Stimulated activated CD8-positive, alpha-beta memory T cell treated with anti-CD3 and anti-CD28 coated beads, Interleukin-15, amount 100 ng/mL, for 4 hours (primary cell): ENCODE measurements at places on chromosomes 11 and 22.

DNA sequence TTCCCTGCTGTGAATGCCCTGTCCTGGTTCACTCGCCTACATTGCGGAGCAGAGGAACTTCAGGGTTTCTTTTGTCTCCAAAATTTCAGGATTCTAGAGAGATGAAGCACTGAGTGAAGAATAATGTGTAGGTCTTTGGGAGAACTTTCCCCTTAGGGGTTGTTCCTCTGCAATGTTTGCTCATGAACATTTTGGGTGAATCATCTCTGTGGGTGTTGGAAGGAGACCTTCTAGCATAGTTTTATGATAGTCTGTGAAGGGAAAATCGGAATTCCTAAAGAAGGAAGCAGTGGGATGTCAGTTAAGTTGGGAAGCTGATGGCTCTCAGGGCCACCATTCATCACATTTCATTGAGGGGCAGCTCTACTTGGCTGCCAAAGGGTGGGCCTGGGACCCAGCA is 64.8 kb downstream of the MIAT start:
- no peak for DNase-seq

- DNase-seq = no peak
These were observed 37.4 kb downstream of the DUSP8 start for GRCh38 chr11:1534682-1535081.

DNA sequence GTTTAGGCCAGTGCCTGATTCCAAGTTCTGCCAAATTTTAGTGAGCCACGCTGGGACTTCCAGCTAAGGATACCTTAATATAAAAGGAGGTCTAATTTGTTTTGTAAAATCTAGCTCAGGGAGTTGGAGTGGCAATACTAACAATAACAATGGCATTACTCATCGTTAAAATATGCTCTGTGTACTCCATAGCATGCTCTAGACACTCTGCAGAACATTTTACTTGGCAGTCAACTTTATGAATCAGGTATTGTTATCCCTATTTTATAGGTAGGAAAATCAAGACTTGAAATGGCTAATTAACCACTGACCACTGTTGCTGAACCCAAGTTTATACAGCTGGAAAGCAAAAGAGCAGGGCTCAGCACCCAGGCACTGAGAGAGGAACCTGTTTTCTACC is 485.0 kb upstream of the KIRREL3 start:
- no peak for DNase-seq

GRCh38 chr11:117130879-117131278 is 13.2 kb upstream of the PAFAH1B2 start:
- no peak for DNase-seq

- DNase-seq = no peak
These were observed 14.8 kb upstream of the RAC2 start for GRCh38 chr22:37258753-37259401.

DNA sequence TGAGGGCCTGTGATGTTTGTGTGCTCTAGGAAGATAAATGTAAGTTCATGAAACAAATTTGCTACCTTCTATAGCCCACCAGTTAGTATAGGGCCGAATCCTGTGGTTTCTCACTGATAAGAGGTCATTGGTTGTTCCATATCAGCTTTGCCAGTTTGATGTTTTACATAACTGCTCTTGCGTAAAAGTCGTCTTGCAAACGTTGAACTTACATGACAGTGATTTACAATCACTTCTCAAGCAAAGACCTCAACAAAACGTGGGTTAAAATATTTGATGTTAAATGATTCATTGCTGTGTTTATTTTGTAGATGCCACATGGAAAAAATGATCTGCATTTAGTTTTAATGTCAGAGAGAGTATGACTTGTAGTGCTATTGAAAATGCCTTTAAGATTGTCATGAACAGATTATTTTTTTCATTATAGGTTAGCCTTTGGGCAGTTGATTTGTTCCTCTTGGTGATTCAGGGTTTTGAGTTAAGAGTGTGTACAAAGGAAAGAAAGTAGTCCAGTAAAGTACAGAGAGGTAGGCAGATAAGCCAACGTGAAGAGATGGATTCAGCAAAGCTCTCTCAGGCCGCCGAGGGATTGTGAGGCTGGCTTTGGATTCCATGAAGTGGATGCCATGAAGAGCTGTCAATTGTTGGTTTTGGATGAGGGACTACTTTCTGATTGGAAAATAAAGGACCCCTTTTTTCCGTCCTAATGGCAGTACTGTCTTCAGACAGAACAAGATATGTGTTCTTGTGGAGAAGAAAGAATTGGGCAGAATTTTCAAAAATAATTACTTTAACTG is 2.6 kb downstream of the EWSR1 start:
- DNase-seq = no peak

DNA sequence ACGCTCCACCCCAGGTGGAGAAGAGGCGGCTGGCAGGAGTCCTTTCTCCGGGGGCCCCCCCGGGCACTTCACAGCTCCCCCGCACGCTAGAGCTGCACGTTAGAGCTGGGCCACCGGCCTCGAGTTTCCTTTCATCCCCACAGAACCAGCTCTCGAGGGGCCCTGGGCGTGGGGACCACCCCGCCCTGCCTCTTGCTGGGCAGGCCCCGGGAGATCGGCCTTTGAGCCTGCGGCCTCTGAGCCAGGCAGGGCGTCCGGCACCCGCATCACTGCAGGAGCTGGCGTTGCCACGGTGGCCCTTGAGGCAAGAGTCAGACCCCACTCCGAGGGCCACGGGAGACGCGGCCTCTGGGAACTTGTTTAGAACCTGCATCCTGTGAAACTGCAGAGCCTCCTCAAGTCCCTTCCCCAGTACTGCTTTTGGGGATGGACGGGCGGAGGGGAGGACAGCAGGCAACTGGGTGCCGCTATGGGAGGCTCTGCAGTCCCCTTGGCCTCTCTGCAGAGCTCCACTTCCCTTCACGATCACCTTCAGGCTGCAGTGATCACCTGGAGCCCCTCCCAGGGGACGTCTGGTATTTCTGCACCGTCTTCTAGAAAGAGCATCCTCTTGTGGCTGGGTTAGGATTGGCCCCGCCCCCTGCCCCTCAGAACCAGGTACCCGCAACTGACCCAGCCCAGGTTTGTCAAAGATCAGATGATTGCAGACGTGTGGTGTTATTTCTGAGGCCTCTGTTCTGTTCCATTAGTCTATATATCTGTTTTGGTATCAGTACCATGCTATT is 13.9 kb upstream of the GAL start:
- no peak for DNase-seq

GRCh38 chr22:39616051-39616450 is 45.5 kb downstream of the CACNA1I start:
- DNase-seq = no peak
